ENCODE measurements at places on chromosomes 6 and 20. TPM values are rescaled to one million over a fixed set of nuclear protein-coding genes. Genes with fewer than 3 reads are reported as not detected.

The NSFL1C gene
- 107 TPM for total RNA-seq

The C6orf141 gene
- total RNA-seq: not detected

- no peaks in the 10 kb centered on the region for H3K4me1 ChIP-seq
- H3K27me3 ChIP-seq: no peaks in the 10 kb centered on the region
- no peak overlapping the region for H3K4me3 ChIP-seq
- H3K27ac ChIP-seq: no peak overlapping the region
- no peak for DNase-seq
Observed at GRCh38 chr6:6998194-6998569, 109.6 kb upstream of the RREB1 start.

DNA sequence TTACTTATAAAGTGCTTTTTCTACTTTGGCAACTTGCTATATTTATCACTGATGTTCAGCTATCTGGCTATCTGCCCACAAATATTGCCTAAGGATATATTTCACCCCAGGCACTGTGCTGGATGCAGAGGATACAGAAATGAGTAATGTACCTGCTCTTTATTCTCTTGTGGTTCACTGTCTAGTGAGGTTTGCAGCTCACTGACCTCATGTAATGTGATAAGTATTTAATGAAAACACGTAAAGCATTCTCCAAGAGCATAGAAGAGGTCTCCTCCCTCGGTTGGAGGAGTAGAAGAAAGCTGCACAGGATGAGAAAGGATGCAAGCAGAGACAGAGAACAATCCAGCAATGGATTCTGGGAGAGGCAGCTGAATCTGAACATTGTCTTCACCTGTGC is 610.7 kb downstream of the CBLN4 start:
- H3K27ac ChIP-seq: no peak overlapping the region
- no peaks in the 10 kb centered on the region for H3K36me3 ChIP-seq
- H3K4me1 ChIP-seq: no peaks in the 10 kb centered on the region
- no peak overlapping the region for H3K4me3 ChIP-seq
- no peaks in the 10 kb centered on the region for H3K27me3 ChIP-seq

The CYP24A1 gene
- total RNA-seq: 0.58 TPM

The ZSCAN16 gene
- total RNA-seq: 5.3 TPM

- H3K27ac ChIP-seq: no peak overlapping the region
- H3K27me3 ChIP-seq: no peaks in the 10 kb centered on the region
- no peaks in the 10 kb centered on the region for H3K36me3 ChIP-seq
- H3K4me1 ChIP-seq: peaks cover 38% of the 10 kb centered on the region
- DNase-seq: no peak
Observed at GRCh38 chr20:53875452-53875851, 194.9 kb downstream of the BCAS1 start.

The TPD52L1 gene
- not detected for total RNA-seq

The SNAP25 gene
- 0.13 TPM for total RNA-seq

DNA sequence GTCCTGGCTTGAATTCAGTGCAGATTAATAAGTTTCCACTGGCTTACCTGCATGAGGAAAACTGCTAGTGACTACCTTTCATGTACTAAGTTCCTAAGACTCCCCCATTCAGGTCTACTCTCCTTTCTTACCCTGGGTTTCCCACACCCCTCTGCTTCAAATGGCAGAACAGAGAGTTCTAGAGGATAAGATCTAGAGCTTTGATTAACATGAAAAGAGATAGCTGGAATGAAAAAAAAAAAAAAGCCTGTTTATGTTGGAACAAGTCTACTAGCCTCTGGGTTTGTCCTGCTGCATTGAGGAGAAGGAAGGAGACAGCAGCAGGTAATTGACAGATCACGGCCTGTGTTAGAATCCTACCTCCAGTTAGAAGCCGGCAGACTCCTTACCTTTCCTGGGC is 201.4 kb upstream of the SOX4 start:
- no peaks in the 10 kb centered on the region for H3K36me3 ChIP-seq
- H3K4me3 ChIP-seq: no peak overlapping the region
- no peak overlapping the region for H3K27ac ChIP-seq

GRCh38 chr6:56204134-56204533 is 43.2 kb downstream of the COL21A1 start:
- no peaks in the 10 kb centered on the region for H3K4me1 ChIP-seq
- no peaks in the 10 kb centered on the region for H3K36me3 ChIP-seq
- no peaks in the 10 kb centered on the region for H3K27me3 ChIP-seq
- no peak overlapping the region for H3K4me3 ChIP-seq
- no peak for DNase-seq
- no peak overlapping the region for H3K27ac ChIP-seq

GRCh38 chr20:59636766-59637370 is 32.5 kb downstream of the PHACTR3 start:
- no peak overlapping the region for H3K27ac ChIP-seq
- DNase-seq: no peak
- H3K36me3 ChIP-seq: no peaks in the 10 kb centered on the region
- H3K27me3 ChIP-seq: no peaks in the 10 kb centered on the region
- H3K4me3 ChIP-seq: no peak overlapping the region

The UNC93A gene
- not detected for total RNA-seq

GRCh38 chr20:41428285-41428684 is 61.7 kb upstream of the EMILIN3 start:
- no peak overlapping the region for H3K4me3 ChIP-seq
- H3K27ac ChIP-seq: no peak overlapping the region
- no peaks in the 10 kb centered on the region for H3K27me3 ChIP-seq
- peaks cover 16% of the 10 kb centered on the region for H3K36me3 ChIP-seq
- DNase-seq: peak; percentile 41
- peaks cover 23% of the 10 kb centered on the region for H3K4me1 ChIP-seq

DNA sequence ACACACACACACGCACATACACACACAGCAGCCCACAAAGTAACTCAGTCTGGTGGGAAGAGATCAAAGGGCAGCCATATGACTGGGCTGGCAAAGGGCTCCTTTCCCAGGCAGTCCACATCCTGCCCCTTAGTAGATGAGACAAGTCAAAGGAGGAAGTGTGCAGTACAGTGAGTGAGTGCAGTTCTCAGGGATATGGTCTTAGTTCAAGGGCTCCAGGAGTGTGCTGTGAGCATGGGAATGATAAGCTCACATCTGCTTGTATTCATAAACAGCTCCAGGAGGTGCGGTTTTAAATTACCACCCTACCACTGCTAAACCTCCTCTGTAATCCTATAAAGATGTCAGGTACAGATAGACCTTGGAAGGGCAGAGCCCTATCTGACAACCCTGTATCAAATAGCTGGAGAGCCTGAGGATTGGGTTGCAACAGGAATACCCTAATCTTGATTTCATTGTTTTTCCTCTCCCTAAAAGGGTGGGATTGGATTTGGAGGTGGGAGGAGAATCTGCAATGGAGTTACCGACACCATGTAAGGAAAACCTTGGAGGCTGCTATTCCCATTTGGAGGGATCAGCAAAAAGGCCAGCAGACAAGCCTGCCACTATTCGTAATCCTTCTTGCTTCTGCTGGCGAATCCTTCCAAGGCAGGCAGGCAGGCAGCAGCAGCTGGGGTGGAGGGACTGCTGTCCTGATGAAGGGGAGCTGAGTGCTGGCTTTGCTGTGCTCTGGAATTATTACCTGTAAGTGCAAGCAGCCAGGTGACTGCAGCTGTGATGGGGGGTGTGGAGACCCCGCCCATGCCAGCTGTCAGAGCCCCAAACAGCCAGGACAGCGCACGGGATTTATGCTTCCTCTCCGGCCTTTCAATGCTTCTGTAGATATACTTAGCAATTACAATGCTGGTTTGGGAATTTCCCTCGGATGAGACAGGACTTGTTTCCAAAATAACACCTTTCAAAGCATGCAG is 342.7 kb downstream of the PRL start:
- no peaks in the 10 kb centered on the region for H3K27me3 ChIP-seq
- no peaks in the 10 kb centered on the region for H3K36me3 ChIP-seq
- no peaks in the 10 kb centered on the region for H3K4me1 ChIP-seq
- DNase-seq: no peak

DNA sequence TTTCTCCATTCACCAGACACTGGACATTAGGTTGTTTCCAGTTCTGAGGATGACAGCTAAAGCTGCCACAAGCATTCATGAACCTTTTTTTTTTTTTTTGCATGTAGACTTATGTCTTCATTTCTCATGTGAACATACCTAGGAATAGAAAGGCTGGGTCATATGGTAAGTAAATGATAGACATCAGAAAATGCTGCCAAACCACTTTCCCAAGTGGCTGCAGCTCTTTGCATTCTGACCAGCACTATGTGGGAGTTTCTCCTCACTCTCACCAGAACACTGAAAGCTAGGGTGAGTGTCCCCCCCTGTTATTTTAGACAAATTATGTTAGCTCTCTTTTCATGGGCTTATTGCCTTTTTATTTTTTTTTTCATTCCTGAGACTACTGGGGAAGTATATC is 197.5 kb downstream of the OTOR start:
- H3K36me3 ChIP-seq: no peaks in the 10 kb centered on the region
- H3K4me1 ChIP-seq: no peaks in the 10 kb centered on the region
- no peaks in the 10 kb centered on the region for H3K27me3 ChIP-seq
- no peak overlapping the region for H3K4me3 ChIP-seq
- H3K27ac ChIP-seq: no peak overlapping the region

The SERPINB1 gene
- 42.4 TPM for total RNA-seq

The LGSN gene
- not detected for total RNA-seq

GRCh38 chr6:108632441-108632840 is 71.7 kb downstream of the FOXO3 start:
- DNase-seq: no peak
- H3K27me3 ChIP-seq: no peaks in the 10 kb centered on the region
- no peaks in the 10 kb centered on the region for H3K36me3 ChIP-seq
- H3K4me3 ChIP-seq: no peak overlapping the region

- H3K27me3 ChIP-seq: no peaks in the 10 kb centered on the region
- no peak overlapping the region for H3K4me3 ChIP-seq
- H3K36me3 ChIP-seq: no peaks in the 10 kb centered on the region
- no peak for DNase-seq
- no peak overlapping the region for H3K27ac ChIP-seq
Observed at GRCh38 chr6:136889271-136890193, 32.6 kb upstream of the SLC35D3 start.

DNA sequence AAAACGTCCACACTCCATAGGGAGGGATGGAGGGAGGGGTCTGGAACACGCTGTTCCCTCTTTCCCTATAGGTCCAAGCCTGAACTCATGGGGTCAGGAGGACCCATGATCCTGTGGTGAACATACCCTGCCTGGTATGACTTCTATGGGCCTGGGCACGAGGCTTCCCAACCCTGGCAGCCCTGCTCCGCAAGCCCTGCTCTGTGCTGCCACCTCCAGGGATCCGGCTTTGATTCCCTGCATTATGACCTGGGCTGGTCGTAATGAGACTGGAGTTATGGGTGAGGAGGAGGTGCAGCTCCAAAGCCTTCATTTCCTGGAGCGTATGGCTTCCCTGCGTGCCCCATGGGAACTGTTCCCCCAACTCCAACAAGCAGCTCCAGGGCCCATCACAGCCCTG is 54.9 kb downstream of the CDH22 start:
- H3K4me3 ChIP-seq: no peak overlapping the region
- H3K27me3 ChIP-seq: peaks cover 32% of the 10 kb centered on the region
- no peak for DNase-seq
- no peaks in the 10 kb centered on the region for H3K4me1 ChIP-seq
- no peak overlapping the region for H3K27ac ChIP-seq
- no peaks in the 10 kb centered on the region for H3K36me3 ChIP-seq

The PTGIS gene
- 7.8 TPM for total RNA-seq

The AHI1 gene
- 41.2 TPM for total RNA-seq

DNA sequence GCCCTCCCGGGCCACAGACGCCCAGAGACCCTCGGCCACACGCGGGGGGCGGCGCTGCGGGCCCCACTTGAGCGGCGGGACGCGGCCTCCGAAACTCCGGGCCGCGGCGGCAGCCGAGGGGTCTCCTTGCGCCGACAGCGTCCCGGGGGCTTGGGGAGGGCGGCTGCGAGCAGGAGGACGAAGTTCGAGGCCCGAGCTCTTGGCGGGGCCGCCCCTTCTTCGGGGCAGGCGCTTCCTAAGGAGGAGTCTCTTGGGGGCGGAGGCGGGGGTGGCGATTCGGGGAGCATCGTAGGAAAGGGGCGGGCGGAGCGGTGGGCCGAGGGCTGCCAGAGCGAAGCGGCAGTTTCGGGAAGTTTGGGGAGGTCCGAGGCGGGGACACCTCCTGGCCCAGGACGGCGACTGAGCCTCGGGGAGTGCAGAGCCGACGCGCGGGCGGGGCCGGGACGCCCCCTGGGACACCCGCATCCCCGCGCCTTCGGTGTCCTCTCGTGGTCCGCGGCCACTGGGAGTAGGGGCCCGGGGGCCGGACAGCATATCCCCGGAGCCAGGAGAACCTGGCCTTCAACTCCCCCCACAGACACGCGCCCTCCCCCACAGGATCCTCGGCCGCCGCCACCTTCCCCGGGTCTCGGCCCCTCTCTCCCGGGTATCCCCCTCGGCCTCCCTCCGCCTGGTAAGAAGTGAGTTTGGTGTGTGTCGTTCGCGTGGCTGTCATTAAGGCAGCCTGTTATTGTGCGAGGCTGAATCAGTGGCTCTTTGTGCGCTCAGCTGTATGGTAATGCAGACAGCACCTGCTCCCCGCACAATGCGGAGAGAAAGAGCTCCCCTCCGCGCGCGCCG is 613 bp upstream of the DLL1 start:
- H3K27ac ChIP-seq: no peak overlapping the region
- peaks cover 56% of the 10 kb centered on the region for H3K27me3 ChIP-seq
- H3K4me1 ChIP-seq: peaks cover 46% of the 10 kb centered on the region
- peak overlapping the region; percentile 38 for H3K4me3 ChIP-seq

GRCh38 chr6:136499370-136499769 is 50.9 kb downstream of the MAP7 start:
- H3K36me3 ChIP-seq: no peaks in the 10 kb centered on the region
- DNase-seq: no peak
- no peaks in the 10 kb centered on the region for H3K4me1 ChIP-seq

GRCh38 chr6:75498862-75499261 is 5.3 kb upstream of the FILIP1 start:
- H3K27me3 ChIP-seq: no peaks in the 10 kb centered on the region
- H3K4me1 ChIP-seq: peaks cover 7% of the 10 kb centered on the region
- DNase-seq: no peak
- no peaks in the 10 kb centered on the region for H3K36me3 ChIP-seq
- H3K27ac ChIP-seq: no peak overlapping the region

- no peaks in the 10 kb centered on the region for H3K36me3 ChIP-seq
Observed at GRCh38 chr6:11094411-11094851, 797 bp downstream of the SMIM13 start.

The DLK2 gene
- total RNA-seq: 1.9 TPM

DNA sequence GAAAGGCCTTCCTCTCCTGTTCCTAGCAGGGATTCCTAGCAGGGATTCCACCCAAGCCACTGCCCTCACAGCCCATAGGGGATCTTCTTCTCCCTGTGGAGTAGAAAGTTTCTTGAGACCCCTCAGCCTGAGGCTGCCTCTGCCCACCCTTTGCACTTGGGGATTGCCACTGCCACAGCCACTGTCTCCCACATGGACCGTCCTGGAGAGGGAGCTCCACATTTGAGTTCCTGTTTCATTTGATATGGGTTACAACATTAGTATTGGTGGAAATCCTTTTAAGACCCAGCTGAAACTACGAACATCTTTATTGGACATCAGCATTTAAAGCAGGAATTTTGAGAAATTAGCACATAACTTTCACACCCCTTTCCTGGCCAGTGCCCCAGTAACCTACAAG is 25.6 kb downstream of the HLA-G start:
- peaks cover 19% of the 10 kb centered on the region for H3K27me3 ChIP-seq
- H3K27ac ChIP-seq: no peak overlapping the region
- H3K36me3 ChIP-seq: no peaks in the 10 kb centered on the region

Data from CD8-positive, alpha-beta memory T cell (primary cell).